Gastrocnemius medialis (tissue), 4 donors: ENCODE measurements at places on chromosomes 1 and 21. TPM values are rescaled to one million over a fixed set of nuclear protein-coding genes. Genes with fewer than 3 reads are reported as not detected.

Gene FCRL5
- total RNA-seq, result not detected

Gene APCS
- total RNA-seq, result 1.5 TPM

Gene ADORA3
- 4.1 TPM for total RNA-seq

Gene RAB3B
- not detected for total RNA-seq

Gene FOXD2
- 0.11 TPM for total RNA-seq

Gene UHMK1
- 91.0 TPM for total RNA-seq

Gene LIN28A
- not detected for total RNA-seq

Gene GPR52
- not detected for total RNA-seq

- no peak for DNase-seq
These were observed 83.6 kb upstream of the NFIA start for GRCh38 chr1:60998786-60999185.

GRCh38 chr1:56831871-56832693 lies 12.9 kb upstream of the FYB2 start:
- DNase-seq, result peak; percentile 38

DNA sequence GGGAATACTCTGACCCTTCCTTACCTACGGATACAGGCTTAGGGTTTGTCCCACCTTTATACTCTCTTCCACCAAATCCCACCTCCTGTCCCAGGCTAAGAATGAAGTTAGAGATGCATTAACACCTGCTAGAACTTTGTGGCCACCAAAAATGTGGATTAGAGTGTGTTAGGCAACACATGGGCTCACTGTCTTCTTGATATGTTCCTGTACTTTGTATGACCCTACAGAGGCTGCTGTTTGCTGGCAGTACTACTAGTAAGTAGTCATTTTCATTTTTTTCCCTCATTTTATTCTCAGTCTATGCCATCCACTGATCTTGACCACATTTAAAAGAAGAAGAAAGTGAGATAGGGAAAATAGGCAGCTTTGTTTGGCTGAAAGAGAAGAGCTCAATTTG lies 21.0 kb upstream of the TMEM39B start:
- DNase-seq, result no peak

- DNase-seq, result no peak
These were observed 64.9 kb upstream of the F3 start for GRCh38 chr1:94606471-94606870.

DNA sequence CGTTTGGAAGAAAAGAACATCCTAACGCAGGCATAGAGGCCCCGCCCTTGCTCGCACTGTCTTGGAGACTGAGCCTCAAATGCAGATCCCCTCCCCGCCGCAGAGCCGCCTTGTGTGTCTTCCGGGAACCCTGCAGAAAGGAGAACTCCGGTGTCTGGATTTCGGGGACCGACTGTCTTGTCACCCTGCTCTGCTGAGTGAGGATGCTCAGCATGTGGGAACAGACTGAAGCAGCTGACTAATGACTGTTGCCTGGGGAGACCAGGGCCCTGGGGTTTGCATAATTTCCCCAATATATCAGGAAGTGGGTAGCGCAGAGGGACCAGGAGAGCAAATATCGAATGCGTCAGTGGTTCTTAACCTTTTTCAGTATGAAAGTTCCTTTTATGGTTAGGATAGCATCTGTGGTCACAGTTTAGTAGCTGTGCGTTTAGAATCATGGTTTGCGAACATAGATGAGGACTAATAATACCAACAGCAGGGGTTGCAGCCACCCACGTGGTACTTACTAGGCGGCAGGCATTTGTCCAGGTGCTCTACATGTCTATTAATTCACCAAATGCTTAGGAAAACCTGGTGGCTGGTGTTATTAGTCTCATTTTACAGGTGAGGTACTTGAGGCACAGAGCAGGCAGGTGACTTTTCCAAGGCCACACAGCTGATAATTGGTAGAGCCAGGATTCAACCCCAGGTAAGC lies 14.3 kb downstream of the GPR137B start:
- no peak for DNase-seq

DNA sequence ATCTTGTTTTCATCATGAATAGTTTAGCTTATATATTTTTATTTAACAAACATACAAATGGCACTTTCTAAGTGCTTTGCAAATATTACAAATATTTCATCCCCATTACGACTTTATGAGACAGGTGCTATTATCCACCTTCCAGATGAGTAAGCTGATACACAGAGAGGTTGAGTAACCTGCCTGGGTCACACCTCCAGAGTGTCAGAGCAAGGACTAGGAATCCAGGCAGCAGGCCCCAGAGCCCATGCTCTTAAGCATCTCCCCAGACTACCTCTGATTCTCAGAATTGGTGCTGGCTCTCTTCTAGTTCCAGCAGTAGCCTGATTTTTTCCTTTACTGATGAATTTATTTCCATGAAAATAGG lies 40.0 kb downstream of the EPHB2 start:
- DNase-seq, result no peak

DNA sequence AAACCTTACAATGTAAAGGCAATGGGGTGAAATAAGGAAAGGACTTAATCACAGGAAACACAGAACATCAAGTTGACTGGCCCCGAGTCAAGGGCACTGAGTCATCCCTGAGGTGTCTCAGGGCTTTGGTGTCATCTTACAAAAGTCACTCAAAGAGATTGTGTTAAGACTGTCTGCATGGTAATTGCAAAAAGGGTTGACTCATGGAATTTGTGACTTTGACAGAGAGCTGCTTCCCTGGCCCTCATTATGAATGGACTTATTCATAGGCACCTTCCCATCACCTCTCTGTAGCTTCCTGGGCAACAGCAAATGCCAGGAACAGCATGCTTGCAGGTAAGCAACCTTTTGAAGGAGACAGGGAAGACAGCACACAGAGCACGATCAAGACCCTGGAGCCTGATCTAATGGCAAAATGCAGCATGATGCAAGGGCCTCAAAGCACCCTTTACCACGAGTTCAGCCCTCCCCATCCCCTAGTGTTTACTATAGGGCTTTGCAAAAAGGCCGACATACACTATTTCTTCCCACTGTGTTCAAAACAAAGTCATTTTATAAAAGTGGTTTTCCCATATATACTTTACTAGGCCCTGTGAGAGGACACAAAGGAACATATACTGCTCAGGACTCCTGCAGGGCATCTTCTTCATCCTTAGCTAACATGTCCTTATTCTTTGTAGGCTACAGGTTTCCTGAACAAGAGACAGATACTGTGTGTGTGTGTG lies 17.1 kb downstream of the ZP4 start:
- DNase-seq, result no peak

DNA sequence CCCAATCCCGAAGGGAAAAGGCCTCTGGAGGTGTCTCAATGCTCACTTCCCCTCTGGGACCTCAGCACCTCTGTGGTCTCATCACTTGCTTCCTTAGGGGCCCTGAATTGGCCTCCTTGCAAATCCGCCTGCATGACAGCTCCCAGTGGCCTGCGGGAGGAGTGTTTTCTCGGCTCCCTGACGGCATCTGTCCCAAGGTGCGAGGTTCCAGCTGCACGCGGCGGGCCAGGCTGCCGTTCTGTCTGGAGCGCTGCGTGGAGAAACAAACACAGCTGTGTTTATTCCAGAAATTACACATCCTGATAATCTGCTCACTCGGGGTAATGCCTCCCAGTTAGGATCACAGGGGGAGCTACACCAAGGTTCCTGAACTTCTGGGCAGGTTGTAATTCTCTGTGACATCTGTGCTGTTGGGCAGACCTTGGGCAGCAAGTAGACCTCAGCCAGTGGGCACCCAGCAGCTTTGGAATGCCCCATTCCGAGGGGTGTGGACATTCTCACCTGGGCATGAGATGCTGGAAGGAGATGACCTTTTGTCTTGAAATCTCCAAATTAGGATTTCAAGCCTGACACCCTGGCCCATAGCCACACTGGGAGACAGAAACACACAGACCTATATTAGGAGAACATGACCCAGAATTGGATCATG lies 18.2 kb downstream of the EPHB2 start:
- no peak for DNase-seq

DNA sequence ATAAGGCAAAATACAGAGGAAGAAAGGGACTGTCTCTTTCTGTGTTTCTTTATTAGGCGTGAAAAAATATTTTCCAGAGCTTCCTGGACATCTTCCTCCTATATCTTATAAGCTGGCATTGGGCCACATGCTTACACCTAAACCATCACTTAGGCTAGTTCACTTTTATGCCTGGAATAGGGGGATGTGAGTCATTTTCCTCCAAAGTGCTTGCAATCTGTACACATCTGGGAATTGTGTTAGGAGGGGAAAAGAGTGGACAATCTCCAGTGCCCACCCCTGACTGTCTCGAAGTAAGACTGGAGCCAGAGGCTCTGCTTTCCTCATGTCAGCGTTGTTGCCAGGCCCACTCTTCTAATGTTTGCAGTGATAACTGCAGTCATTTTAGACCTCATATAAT lies 29.9 kb downstream of the GIPC2 start:
- DNase-seq, result no peak

GRCh38 chr1:235246022-235246948 lies 81.7 kb downstream of the ARID4B start:
- no peak for DNase-seq

DNA sequence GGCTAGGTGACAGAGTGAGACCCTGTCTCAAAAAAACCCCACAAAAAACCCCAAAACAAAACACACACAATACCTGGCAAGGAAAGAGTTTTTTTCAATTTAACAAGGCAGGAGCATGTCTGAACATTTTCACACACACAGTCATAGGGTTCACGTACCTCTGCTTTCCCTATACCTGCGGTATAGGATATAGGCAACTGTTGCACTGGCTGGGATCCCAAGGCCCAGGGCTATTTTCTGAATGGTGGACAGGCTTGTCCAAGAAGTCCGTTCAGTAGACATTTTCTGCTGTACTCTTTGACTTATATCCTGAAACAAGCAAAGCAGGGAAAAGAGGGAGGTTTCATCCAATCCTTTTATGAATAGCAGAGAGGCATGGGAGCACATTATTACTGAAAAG lies 7.6 kb downstream of the TDRKH start:
- DNase-seq, result no peak

DNA sequence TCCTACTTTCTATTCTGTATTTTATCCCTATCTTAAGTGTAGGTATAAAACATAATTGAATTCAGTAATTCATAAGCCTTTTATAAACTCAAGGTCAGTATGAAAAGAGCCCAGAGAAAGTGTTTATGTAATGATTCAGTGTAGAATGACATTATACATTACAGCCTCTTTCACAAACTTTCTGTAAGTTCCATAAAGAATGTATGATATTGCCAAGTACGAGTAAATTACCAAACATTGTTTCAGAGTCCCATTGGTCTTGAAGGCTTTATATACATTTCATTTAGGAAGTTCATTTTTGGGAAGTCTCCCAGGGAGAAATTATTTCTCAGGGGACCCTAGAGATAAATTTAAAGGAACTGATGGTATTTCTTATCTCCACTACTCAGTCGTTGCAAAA lies 37.8 kb upstream of the VAMP3 start:
- DNase-seq, result no peak
